NCI-H187 (cell line): ENCODE measurements at places on chromosomes 3 and 15.

- no peak for DNase-seq
Measured at GRCh38 chr3:126666658-126667528, 12.0 kb upstream of the TXNRD3 start.

DNA sequence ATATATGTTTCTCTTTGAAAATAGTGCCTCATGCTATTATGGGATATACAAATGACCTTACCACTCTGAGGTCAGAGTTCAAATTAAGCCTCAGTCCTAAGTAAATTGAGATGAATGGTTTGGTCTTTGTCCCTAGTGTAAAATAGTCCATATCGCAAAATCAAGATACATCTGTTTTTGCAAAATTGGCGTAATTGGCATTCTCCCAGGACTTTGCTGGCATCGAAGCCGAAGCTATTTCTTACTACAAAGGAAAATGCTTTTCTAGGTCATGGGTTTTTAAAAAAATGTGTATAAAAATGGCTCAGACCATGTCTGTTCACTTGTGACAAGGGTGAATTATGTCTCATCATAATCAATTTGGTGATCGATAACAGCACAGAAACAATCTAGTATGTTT lies 25.9 kb downstream of the ROBO2 start:
- no peak for DNase-seq

- no peak for DNase-seq
Measured at GRCh38 chr3:103440539-103441203, 1005.9 kb downstream of the ZPLD1 start.

DNA sequence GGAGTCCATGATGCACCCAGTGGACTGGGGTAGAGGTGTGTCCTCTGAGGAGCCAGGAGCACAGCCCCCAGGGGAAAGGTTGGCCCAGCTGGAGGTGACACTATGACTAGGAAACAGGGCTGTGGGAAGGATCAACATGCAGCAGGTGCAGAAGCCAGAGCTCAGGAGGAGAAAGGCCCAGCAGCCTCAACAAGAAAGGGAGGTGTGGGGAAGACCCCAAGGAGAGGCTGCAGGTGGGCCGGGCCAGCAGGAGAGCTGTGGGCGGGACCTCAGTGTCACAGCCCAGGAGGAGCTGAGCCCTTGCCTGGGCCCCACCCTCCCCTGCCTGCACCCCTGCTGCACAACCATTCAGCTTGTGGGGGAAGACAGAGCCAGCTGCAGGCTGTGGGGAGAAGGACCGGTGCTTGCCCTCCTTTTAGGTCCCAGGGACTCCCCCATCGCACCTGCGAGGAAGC lies 18.4 kb upstream of the KLF13 start:
- no peak for DNase-seq

DNA sequence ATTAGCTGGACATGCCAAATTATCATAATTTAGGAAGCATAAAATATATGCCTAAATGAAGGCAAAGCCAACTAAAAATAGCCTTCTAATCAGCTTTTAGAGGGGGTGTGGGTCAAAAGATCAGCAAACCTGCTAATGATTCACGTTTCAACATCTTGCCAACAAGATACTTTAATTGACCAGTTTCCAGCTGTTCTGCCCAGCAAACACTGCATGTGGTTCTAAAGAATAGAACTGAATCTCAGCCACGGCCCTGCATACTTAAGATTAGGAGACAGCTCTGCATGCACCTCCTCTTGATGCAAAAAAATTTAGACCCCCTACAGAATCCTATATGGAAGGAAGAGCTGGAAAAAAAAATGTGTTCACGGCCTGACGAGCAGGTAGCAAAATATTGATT lies 500.5 kb downstream of the TBL1XR1 start:
- no peak for DNase-seq

- no peak for DNase-seq
Measured at GRCh38 chr3:61901986-61902385, 340.6 kb downstream of the PTPRG start.

DNA sequence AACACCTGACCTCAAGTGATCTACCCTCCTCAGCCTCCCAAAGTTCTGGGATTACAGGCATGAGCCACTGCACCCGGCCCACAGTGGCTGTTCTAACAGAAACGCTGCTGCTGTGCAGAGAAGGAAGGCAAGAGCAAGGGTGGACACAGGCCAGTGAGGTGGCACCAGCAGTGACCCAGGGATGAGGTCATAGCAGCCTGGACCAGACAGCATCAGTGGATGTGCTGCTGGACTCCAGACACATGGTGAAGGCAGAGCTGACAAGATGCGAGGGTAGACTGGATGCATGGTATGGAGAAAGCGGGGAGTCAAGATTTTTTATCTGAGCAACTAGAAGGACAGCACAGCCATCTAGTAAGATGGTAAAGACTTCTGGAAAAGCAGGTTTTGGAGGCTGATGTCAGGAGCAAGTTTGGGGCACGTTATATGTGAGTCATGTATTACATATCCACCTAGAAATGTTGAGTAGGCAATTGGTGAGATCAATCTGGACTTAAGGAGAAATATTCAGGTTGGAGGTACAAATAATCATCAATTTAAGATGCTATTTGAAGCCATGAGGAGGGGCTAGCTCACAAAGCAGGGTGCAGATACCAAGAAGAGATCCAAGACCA lies 22.1 kb upstream of the TJP1 start:
- no peak for DNase-seq

- DNase-seq = no peak
Measured at GRCh38 chr15:40823572-40824343, 4.8 kb downstream of the PPP1R14D start.

GRCh38 chr3:63988943-63989342 lies 34.4 kb downstream of the PSMD6 start:
- no peak for DNase-seq

DNA sequence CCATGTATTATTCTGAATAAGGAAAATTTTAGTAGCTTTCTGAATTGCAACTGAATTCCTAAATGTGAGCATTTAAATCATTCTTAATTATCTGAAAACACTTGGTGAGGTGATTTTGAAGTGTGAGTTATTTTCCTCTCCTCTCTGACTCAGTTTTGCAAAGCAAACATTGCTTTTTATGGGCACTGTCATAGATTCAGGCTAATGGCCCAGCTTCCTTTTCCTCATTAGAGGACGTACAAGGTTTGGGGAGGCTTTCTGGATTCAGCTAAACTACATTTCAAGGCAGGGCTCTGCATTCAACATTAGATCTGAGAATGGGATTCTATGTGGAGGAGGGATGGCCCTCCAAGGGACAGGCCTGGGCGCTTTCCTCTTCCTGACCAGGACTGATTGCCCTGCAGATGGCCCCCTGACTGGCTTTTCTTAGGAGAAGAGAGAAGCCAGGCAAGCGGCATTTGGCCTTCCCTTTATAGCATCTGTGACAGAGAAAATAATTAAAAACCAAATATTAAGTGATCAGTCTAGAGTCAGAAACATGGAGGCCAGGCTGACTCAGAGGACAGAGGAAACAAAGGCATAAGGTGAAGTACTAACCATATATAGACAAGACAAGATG lies 53.0 kb upstream of the STXBP5L start:
- no peak for DNase-seq
